Myocyte (in vitro differentiated cells): ENCODE measurements at places on chromosomes 7 and 10. TPM values are rescaled to one million over a fixed set of nuclear protein-coding genes. Genes with fewer than 3 reads are reported as not detected.

LYZL1 gene
- total RNA-seq, result not detected in 2 replicates

LIPM gene
- not detected in 2 replicates for total RNA-seq

SHLD2 gene
- total RNA-seq, result 22.2 and 26.4 TPM in 2 replicates

ST8SIA6 gene
- 0.47 TPM in 1 of 2 replicates, not detected in the other for total RNA-seq

TRIL gene
- total RNA-seq, result 0.40 and 0.42 TPM in 2 replicates

KLF14 gene
- not detected in 2 replicates for total RNA-seq

TET1 gene
- 5.2 and 6.0 TPM in 2 replicates for total RNA-seq

SDHAF3 gene
- 18.0 and 26.7 TPM in 2 replicates for total RNA-seq

CDHR3 gene
- 1.2 and 2.2 TPM in 2 replicates for total RNA-seq

MINPP1 gene
- total RNA-seq, result 23.9 and 24.9 TPM in 2 replicates

IMMP2L gene
- 11.0 and 12.8 TPM in 2 replicates for total RNA-seq
